ENCODE measurements at places on chromosomes 5 and 9.

DNA sequence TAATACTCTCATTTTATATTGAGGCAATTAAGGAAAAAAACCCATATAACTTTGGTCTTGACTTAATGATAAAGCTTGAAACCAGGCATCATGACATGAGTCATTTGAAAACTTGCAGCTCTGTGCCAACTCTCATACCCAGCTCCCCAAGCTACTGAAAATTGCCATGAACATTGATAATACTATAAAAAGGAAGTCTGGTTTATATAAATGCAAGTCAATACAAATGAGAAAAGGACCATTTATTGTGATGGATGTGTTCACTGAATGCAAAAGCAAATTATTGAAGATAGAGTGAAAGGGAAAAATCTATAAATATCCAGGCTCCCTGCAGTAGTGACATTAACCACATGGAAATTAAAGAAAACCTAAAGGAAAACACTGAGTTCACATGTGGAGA lies 116.3 kb downstream of the DEPDC1B start:
- no peak for DNase-seq

GRCh38 chr5:93433422-93433821 lies 147.6 kb downstream of the NR2F1-AS1 start:
- no peak for DNase-seq

DNA sequence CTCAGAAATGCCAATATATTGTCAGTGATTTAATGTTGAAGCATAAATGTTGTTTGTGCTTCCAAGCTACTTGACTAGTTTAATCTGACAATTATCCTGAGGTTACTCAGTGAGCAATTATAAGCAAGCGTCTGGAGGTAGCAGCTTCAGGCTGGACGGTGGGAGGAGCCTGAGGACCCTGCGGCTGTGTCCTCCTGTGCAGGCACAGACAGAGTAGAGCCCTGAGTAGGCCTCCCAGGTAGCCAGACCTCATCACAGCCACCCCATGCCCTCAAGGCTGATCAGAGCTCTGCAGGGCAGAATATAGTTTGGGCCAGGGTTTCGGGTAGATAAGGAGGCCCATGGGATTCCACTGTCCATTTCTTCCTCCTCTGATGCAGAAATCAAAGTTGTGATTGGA lies 153.6 kb downstream of the DRD1 start:
- DNase-seq, result no peak

GRCh38 chr9:128420651-128421481 lies at the start of gene CERCAM:
Gene CERCAM, plus strand, starts transcription at chr9:128420857. Its CDS starts 21 bp downstream, at chr9:128420878.
- peak; percentile 57 for DNase-seq

GRCh38 chr5:42005561-42006153 lies 80.6 kb downstream of the FBXO4 start:
- no peak for DNase-seq

DNA sequence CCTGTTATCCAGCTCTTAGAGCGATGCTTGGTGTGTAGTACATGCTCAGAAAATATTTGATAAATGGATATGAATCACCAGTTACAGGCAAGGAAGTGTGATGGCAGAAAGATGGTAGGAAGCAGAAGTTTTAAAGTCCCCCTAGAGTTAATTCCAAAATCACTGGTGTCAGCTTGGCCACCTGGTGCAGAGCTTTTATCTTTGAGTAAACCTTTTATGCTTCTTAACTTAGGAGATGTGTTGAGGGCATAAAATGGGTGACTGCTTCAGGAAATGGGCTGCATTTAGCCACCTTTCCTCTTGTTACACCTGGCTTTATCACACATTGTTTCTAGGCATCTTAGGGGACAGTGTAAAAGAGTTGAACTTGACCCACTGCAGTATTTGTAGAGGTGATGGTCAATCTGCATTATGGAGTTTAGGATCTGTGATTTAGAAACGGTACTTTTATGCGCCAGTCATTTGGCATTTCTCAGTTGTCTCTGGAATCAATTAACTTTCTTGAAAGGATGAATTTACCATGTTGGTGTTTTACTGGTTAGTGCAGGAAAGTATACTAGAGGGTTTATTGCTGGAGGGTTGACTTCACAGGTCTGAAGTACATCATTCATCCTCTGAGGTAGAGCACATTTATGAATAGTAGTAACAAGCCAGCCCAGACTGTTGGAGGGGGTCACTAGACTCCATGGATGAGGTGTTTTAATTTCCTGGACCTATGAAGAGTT lies 7.5 kb upstream of the FAM120AOS start:
- no peak for DNase-seq
